NCI-H446 (cell line): ENCODE measurements at places on chromosomes 12 and 14.

GRCh38 chr12:10276774-10277173 lies 30.9 kb upstream of the KLRD1 start:
- no peak for DNase-seq

DNA sequence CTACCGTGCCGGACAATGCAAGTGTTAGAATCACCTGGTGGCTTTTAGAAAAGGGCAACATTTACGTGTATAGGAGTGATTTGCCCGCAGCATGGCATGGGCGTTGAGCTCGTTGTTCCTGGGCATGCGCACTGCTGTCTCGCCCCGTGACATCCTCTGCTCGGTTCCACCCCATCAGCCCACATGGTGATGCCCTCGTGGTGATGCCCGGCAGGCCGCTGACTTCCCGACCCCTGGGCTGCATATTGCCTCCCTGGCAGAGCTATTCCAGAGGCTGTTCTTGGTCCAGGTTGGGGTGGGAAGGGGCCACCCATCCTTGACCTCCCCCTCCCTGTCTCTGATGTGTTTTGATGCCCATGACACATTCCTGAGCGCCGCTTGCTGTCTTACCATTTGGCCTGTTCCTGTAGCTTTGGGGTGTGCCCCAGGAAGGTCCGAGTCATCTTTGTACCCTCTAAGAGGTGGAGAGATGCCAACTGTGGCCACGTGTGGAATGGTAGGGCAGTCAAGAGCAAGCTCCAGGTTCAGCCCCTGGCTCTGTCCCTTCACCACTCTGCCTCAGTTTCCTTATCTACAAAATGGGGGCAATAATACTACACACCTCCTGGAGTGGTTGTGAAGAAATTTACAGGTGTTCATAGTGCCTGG lies 4.8 kb downstream of the HIP1R start:
- DNase-seq = no peak

- no peak for DNase-seq
Measured at GRCh38 chr12:26177283-26177682, 18.1 kb upstream of the SSPN start.

DNA sequence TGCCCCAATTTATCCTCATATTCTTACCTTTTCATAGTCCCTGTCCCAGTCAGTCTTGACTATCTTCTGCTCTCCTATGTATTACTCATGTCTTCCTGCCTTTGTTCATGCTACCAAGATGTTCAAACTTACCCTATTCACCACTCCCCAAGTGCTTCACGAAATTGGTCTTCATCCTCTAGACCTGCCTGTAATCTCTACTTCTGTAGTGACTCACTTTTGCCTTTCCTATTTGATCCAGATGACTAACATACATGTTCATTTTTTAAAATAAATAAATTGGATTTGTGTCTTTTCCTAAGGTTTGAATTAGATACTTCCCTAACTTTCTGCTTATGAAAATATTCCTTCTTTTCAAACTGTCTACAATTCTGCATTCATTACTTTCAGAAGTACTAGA lies 107.7 kb upstream of the PPM1H start:
- DNase-seq = no peak

DNA sequence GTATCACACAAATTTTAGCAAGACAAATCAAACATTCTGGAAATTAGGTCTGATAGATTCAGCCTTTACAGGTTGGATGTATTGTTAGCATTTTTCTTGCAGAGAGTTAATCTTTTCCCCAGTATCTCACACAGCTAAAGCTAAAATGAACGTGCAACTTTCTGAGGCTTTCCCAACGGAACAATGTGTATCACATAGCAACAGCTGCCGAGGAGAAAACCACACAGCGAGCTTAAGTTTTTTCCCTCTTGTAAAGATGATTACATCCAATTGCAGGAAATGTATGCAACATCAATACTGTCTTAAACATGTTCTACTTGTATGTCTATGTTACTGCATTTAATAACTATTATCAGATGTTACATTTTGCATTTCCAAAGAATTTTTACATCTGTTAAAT lies 182.2 kb downstream of the CCDC59 start:
- no peak for DNase-seq

GRCh38 chr12:124470806-124471205 lies 96.6 kb downstream of the NCOR2 start:
- no peak for DNase-seq

DNA sequence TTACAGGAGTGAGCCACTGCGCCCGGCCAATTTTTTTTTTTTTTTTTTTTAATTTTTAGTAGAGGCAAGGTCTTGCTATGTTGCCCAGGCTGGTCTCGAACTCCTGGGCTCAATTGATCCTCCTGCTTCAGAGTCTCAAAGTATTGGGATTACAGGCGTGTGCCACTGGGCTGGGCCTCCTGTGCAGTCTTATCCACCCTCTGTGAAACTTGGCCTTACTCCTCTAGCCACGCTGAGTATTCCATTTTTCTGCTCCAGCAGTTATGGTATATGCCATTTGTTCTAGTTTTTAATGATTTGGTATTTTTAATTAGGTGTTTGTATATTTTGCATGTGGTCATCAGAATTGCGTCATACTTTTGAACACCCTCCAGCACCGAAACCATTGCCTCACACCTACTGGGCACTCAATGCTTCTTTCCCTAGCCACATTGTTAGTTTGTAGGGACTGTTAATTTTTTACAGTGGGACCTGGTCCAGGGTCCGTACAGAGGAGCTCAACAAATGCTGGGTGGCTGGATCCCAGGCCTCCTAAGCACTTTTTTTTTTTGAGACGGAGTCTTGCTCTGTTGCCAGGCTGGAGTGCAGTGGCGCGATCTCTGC lies 11.4 kb downstream of the RIOX1 start:
- DNase-seq = no peak

- DNase-seq = no peak
Measured at GRCh38 chr12:96879301-96879700, 27.8 kb upstream of the NEDD1 start.

DNA sequence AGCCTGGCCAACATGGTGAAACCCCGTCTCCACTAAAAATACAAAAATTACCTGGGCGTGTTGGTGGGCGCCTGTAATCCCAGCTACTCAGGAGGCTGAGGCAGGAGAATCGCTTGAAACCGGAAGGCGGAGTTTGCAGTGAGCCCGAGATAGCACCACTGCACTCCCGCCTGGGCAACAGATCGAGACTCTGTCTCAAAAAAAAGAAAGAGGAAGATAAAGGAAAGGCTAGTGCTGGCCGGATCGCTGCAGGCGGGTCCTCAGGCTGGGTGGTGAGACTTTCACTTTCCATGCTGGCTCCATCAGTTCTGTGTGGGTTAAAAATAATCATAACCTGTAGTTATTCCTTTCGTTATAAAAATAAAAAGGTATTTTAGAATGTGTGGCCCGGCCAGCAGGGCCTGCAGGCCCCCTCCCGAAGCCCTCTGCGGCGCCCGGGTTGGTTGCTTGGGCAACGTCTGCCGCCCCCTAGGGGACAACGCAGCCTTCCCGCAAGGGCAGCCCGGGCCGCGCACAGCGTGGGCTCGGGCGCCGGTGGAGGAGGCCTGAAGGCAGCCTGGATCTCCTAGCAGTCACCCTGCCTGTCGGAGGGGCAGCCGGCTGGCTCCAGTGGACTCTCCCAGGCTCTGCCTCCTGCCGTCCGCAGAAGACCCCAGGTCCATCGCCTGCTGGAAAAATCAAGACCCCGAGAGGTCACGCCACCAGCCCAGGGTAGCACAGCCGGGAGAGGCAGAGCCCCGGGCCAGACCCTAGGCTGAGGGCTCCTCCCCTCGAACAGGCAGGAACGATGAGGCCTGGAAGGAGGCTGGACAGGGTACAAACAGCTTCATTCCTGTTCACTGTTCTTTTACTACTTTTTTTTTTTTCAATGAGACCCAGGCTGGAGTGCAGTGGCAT lies 5.0 kb upstream of the SLC25A47 start:
- DNase-seq = no peak

DNA sequence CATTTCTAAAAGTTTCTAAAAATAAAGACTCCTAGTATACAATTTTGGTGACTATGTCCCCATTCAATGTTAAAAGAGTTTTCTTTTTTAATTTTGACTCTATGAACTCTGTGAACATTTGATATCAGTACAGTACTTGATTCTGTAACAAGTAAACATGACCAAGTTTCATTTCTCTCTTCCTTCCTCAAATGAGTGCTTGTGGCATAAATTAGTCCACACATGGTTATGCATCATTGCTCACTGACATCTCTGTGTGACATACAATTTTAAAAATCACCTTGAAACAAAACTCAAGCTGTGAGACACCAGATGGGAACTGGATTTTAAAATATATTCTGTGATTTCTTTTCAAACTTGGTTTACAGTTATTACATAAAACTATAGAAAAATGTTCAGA lies 253.9 kb upstream of the MDGA2 start:
- DNase-seq = no peak

DNA sequence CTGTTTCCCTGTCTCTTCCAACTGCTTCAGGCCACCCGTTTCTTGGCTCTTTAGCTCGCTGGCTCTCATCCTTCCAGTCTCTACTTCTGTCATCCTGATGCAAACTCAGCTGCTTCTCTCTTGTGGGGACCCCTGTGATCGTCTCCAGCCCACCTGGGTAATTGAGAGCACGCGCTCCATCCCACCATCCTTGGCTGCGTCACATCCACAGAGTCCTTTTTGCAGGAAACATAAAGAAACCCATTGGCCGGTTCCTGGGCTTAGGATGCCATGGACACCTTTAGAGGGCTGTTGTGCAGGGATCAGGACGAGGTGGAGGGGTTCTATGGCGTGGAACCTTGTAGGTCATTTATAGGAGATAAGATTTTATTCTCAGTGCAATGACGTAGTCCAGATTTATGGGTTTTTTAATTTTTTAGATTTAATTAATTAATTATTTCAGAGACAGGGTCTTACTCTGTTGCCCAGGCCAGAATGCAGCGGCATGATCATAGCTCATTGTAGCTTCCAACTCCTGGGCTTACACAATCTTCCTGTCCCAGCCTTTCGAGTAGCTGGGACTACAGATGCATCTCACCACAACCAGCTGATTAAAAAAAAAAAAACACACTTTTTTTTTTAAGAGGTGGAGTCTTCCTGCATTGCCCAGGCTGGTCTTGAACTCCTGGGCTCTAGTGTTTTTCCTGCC lies 82.6 kb downstream of the CCDC92 start:
- no peak for DNase-seq

GRCh38 chr14:89473989-89474388 lies 57.0 kb upstream of the FOXN3 start:
- no peak for DNase-seq
